ENCODE measurements at places on chromosomes 1 and 21. TPM values are rescaled to one million over a fixed set of nuclear protein-coding genes. Genes with fewer than 3 reads are reported as not detected.

FAM78B gene
- total RNA-seq = not detected

DNA sequence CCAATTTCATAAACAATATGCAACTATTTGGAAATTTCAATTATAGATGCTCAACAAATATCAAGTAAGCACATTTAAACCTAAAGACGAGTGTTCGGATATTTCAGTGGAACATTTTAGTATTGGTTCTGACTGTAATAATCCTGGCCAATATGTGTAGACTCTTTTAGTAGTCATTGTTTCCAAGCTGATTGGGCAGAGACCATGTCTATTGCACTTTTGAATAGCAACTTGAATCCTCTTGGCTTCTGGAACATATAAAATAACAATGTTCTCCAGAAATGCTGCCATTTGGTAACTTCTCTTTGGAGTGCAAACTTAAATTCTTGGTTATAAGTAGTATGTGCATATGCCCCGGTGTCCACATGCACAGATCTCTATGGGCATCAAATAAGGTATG, 205.5 kb upstream of the C1orf105 start:
- DNase-seq = no peak

FAM3B gene
- not detected for total RNA-seq

DNA sequence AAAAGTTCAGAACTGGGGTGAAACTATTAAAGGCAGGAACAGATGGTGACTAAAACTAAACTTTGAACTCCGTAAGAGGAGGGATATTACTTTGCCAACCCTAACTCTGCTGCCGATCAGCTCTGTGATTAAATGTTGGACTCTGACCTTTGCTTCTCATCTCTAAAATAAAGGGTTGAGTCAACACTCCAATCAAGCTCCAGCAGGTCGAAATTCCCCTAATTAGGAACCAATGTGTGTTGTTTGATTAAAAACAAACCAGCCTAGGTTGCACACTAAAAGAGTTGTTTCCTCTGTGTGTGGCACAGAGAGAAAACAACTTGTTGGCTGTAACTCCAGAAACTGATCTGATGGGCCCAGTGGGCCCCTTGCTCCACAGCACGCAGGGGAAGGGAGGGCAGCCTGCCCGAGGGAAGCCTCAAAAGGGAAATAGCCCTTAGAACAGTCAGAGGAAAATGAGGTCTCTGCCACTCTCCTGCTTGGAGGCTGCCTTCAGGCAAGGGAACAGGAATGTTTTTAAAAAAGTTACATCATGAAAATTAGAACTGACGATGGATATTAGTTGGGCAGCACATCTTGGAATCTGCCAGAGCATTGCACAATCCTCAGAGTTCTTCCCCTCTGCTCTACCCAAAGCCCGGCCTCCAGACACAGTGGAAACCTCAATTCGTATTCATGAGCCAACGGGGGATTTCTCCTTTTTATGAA, 69.3 kb downstream of the KCTD3 start:
- DNase-seq = no peak

RSPH1 gene
- 0.16 TPM for total RNA-seq

DNA sequence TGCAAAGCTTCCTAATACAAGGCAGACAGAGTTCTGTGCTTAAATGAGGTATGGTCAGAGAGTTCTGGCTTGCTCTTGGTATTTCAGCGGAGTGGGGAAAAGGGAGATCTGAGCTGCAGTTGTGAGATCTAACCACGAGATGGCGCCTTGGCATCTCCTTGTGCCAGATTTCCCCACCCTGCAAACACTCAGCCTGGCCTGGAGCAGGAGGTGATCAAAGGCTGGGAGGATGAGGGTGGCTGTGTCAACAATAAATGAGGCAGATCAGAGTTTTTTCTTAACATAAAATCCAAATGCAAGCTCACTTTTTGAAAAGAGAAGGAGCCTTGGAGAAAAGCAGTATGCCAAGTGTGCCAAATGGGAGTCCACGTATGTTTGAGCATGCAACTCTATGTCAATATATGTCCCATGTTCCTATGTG, 4.1 kb upstream of the TFAP2E start:
- DNase-seq = peak; percentile 81

C1orf115 gene
- 0.28 TPM for total RNA-seq

DNA sequence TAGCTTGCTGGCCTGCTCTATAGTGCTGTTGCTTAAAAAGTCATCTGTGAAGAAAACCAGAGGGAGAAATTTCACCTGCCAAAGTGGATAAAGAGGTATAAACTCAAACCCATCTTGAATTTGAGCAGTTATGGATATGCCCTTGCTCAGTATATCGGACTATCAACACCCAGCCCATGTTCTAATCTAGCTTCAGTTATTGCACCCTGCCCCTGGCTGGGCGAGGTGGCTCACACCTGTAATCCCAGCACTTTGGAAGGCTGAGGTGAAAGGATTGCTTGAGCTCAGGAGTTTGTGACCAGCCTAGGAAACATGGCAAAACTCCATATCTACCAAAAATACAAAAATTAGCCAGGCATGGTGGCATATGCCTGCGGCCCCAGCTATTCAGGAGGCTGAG, 13.3 kb downstream of the LIX1L start:
- no peak for DNase-seq

DNA sequence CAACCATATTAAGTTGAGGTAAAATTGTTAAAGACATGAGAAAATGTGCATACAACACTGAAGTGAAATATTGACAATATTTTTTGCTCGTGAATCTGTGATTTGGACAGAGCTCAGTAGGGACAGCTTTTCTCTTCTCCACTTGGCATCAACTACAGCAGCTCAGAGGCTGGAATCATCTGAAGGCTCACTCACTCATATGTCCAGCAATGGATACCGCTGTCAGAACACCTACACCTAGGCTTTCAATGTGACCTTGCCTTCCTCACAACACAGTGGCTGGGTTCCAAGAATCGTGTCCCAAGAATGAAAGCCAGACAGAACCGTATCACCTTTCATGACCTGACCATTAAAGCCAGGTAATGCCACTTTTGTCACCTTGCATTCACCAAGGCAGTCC, 115.2 kb downstream of the NRIP1 start:
- DNase-seq = no peak

DNA sequence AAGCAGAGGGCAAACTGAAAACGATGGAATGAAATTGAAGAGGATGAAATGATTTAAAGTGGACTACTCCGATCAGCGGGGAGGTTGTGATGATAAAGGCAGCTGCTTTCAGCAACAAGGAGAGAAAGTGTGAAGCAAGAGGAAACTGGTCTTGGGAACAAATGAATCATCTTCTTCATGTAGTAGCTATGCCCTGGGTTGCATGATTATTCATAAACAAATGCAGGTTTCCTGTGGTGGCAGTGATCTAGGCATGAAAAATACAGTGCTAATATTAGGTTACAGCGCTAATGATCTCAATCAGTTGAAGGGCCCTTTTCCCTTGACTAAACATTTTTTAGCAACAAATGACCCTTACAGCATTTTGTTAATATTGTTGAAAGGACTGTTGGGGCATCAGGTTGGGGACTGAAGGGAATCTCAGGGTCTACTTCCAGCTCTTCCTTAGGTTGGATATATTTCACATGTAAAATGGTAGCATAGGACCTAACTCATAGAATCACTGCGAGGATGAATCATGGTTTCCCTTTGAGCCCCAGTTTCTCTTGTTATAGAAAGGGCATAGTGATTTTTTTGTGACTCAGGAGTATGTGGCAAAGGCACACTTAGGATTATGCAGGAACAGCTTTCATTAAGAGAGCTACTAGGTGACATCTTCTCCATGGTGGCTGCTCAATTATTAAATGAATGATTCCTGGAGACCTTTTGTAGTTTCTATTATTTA, 1.9 kb upstream of the ZFYVE9 start:
- DNase-seq = no peak

Data from CD8-positive, alpha-beta T cell (primary cell).